Suprapubic skin (tissue), 4 donors: ENCODE measurements at places on chromosomes 4 and X.

GRCh38 chrX:14243823-14244222, 214.1 kb upstream of the GEMIN8 start:
- DNase-seq, result peak; percentile 44

DNA sequence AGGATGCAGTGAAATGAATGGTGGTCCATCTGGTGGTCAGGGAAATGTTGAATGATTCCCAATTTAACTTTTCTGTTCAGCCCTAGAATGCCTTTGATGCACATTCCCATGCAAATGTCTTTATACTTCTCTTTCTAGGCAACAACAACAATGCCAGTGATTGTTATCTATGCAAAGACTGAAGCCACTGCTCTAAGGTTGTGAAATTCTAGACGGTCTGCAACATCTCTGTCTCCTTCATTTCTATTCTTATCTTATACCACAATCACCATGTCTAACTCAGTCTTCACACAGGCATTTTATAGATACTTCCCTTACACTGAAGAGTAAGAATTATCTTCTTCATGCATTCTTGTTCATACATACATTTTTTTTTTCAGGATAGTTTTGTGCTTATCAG, 84.5 kb downstream of the HPGD start:
- no peak for DNase-seq

GRCh38 chr4:52933738-52934137, 71.6 kb downstream of the RASL11B start:
- no peak for DNase-seq

- no peak for DNase-seq
Measured at GRCh38 chrX:13144927-13145655, 100.7 kb upstream of the FAM9C start.

GRCh38 chr4:124318292-124318691, 394.2 kb downstream of the ANKRD50 start:
- no peak for DNase-seq

DNA sequence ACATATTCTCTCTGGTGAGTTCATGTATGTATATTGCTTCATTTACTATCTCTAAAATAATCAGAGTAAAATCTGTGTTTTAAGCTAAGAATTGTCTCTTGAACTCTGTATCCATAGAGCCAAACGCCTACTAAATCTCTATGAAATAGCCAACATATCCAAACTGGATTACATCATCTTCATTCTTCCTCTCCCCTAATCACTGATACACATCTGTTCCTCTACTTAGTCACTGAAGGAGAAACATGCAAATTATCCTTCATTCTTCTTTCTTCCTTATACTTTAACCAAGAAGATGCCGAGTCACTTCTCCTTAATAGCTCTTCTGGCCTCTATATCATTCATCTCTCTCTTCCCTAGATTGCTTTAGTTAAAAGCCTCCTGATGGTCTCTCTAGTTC, 630.4 kb upstream of the FTHL17 start:
- DNase-seq, result no peak

DNA sequence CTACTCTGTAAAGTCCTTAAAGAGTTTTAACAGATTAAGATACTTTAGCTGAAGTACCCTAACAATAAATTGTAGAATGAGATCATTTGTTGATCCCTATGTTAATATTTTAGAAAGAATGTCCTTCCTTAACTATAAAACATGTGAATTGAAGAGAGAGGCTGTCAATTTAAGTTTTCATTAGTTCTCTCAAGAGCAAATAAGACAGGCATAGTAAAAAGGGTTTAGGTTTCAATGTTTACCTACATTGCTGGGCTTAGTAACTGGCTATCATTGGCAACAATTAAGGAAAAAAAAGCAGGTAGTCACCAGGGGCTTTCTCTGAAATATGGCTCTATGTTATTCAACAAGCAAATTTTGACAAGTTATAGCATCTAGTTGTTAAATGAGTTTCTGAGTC, 91.5 kb downstream of the ATRX start:
- DNase-seq, result no peak

DNA sequence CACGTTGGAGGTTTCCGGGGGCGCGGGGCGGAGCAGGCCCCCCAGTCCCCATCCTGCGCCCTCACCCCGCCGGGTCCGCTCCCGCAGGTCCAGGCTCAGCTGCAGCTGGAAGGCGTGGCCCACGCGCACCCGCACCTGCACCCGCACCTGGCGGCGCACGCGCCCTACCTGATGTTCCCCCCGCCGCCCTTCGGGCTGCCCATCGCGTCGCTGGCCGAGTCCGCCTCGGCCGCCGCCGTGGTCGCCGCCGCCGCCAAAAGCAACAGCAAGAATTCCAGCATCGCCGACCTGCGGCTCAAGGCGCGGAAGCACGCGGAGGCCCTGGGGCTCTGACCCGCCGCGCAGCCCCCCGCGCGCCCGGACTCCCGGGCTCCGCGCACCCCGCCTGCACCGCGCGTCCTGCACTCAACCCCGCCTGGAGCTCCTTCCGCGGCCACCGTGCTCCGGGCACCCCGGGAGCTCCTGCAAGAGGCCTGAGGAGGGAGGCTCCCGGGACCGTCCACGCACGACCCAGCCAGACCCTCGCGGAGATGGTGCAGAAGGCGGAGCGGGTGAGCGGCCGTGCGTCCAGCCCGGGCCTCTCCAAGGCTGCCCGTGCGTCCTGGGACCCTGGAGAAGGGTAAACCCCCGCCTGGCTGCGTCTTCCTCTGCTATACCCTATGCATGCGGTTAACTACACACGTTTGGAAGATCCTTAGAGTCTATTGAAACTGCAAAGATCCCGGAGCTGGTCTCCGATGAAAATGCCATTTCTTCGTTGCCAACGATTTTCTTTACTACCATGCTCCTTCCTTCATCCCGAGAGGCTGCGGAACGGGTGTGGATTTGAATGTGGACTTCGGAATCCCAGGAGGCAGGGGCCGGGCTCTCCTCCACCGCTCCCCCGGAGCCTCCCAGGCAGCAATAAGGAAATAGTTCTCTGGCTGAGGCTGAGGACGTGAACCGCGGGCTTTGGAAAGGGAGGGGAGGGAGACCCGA, 14.0 kb downstream of the SHOX start:
- peak; percentile 71 for DNase-seq

DNA sequence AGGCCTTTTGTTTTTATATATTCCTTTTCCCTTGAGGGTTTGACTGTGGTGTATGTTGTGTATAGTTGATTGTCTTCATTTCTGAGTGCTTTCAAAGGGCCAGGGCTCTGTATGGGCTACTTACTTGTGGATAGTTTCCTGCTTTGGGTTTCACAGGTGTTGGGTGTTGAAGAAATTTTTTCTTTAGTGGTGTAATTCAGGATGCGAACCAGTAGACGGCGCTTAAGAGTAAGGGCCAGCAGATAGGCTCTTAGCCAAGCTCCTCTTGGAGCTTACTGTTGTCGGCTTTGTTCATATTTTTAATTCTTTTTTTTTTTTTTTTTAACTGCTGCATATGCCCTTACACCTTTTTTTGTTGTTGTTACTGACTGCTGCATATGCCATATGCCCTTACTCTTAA, 276.3 kb upstream of the GALNT7 start:
- DNase-seq, result no peak

DNA sequence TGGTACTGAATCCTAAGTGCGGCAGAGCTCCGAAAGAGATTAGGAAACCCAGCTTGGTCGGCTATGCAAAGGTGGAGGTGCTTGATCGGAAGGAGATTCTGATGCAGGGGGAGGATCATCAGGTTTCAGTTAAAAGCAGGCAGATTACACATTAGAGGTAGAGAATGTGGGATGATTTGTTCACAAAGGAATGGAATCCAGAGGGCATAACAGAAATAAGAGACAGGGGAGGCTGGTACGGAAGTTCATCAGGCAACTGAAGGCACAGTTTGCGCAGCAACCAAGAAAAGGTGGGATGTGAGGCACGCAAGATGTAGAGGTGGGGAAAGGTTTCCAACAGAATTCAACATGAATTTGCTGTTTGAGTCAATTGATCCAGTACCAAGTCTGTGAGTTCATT, 424 bp upstream of the ZNF330 start:
- DNase-seq, result no peak

GRCh38 chr4:185849664-185850550, 37.9 kb upstream of the SORBS2 start:
- DNase-seq, result peak; percentile 70

- no peak for DNase-seq
Measured at GRCh38 chr4:151678048-151678872, 82.5 kb downstream of the GATB start.

- no peak for DNase-seq
Measured at GRCh38 chr4:120105472-120105871, 38.8 kb upstream of the MAD2L1 start.

DNA sequence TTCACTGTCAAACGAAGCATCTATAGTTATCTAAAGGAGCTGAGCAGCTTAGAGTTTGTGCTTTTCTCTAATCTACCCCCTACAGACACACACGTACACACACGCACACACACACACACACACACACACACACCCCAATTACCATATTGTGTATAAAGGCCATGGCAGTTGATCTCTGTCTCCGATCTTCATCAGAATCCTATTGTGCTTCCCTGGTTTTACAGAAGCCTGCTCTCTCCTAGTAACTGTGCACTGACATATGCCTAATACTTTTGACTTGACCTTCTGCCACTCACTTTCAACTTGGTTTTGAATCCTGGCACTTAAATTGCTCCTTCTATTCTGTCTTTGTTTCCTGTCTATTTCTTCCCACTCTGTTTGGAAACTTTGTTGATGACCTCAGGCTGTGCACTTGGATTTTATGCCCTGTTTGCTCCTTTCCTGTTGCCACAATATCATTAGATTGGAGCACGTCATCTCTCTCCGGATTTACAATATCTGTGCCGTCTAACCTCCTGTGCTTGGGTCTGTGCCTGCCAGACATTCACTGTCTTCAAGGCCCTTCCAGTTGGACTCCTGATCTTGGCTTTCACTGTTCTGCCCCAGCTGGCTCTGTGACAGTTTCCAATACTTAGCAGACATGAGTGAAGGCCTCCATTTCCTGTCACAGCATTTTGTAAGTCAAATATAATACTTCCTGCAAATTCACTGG, 928.1 kb downstream of the FAT4 start:
- no peak for DNase-seq

- DNase-seq, result no peak
Measured at GRCh38 chr4:95155759-95156451, 392.9 kb downstream of the UNC5C start.

GRCh38 chr4:158523990-158524535, 2.4 kb downstream of the RXFP1 start:
- DNase-seq, result no peak

GRCh38 chr4:81199831-81200230, 15.2 kb downstream of the PRKG2 start:
- DNase-seq, result no peak

- DNase-seq, result no peak
Measured at GRCh38 chr4:156571146-156571545, 400.5 kb downstream of the PDGFC start.

DNA sequence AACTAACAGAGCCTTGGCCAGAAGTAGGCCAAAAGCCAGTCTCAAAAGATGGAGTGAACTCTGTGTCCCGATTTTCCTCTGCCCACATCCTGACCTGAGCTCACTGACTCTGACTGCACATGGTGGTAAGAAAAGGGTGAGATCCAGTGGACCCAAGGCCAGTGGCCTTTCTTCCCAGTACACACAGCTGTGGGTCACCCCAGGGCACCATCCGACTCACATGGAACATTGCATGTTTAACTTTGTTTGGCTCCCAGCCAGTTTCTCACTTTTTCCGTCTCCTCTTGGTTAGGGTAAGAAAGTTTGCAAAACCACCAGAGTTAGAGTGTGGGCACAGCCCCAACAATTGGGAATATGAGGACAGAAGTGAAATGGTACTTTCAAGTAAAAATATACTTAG, 69.8 kb downstream of the GAB1 start:
- peak; percentile 88 for DNase-seq

DNA sequence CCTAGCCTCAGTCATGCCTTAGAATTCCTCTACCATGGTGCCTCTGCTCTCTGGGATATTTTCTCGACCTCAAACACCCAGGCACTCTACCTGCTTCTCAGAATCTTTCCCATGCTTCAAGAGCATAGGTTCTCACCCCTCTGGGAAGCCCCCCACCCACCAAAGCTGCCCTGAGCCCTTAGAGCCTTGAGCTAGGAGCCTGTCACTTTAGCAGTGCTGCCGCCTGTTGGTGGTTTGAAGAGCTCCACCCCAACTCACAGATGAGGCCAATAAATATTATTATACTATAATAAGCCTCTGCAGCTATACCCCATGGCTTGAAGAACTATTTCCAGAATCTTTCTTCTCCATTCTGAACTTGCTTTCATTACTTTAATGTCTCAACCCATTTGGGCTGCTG, 109.7 kb downstream of the RTL5 start:
- no peak for DNase-seq

GRCh38 chrX:1009771-1010170, 202.7 kb downstream of the CRLF2 start:
- DNase-seq, result peak; percentile 11

- DNase-seq, result no peak
Measured at GRCh38 chrX:72395237-72395636, 89.5 kb upstream of the CITED1 start.

GRCh38 chr4:163353054-163353453, 9.4 kb downstream of the NPY5R start:
- DNase-seq, result no peak

- no peak for DNase-seq
Measured at GRCh38 chr4:4491396-4491893, 50.4 kb downstream of the STX18 start.

GRCh38 chrX:41329101-41329500, 4.9 kb upstream of the DDX3X start:
- DNase-seq, result no peak

GRCh38 chr4:3437998-3438846, 3.5 kb upstream of the HGFAC start:
- DNase-seq, result no peak

- no peak for DNase-seq
Measured at GRCh38 chr4:182764642-182765041, 152.5 kb downstream of the DCTD start.

GRCh38 chr4:8599657-8600056, 7.1 kb downstream of the CPZ start:
- DNase-seq, result no peak

DNA sequence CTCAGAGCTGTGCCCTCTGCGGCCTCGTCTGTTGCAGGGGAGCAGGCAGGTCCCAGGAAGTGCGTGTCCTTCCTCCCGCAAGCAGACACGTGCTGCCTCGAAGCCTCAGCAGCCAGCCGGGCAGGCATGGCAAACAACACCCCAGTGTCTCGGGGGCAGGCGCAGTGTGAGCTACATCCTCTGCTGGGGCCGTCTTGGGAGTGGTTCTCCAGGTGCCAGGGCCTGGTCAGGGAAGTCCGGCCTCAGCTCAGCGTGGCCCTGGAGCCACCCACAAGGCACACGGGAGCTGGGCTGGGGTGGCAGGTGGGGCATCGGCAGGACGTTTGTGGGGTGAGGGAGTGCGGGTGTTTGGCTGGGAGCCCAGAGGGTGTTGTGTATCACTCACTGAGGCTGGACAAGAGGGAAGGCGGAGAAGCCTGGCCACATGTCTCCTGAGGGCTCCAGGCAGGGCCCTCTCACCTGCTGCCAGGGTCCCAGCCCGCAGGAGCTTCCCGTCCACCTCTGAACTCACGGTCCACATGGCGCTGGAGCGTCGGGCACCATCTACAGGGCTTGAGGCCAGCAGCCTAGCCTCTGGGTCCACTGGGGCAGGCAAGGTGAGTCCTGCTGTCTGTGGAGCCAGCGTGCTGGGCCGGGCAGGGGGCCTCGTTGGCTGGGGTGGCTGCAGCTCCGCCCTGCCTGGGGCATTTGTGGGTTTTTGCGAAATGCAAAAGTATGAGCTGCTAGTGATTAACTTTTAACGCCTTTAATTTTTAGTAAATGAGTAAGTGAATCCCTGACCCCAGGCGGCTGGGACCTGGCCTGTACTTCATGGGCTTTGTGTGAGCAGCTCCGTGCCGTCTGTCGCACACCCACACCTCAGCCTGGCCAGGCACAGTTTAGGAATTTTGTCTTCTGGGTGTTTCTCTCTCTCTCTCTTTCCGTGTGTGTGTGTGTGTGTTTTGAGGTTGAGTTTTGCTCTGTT, 17.3 kb upstream of the UVSSA start:
- DNase-seq, result no peak

GRCh38 chr4:184684491-184685189, 35.1 kb downstream of the PRIMPOL start:
- no peak for DNase-seq
